ENCODE measurements at places on chromosomes 12 and 14. TPM values are rescaled to one million over a fixed set of nuclear protein-coding genes. Genes with fewer than 3 reads are reported as not detected.

KRT72 gene
- total RNA-seq, result not detected

CACNA2D4 gene
- 3.0 TPM for total RNA-seq

CFAP251 gene
- 0.61 TPM for total RNA-seq

PPP1R3E gene
- 15.3 TPM for total RNA-seq

CFAP73 gene
- not detected for total RNA-seq

PLEKHH1 gene
- 6.5 TPM for total RNA-seq

C14orf132 gene
- 4.4 TPM for total RNA-seq

PRR4 gene
- 0.83 TPM for total RNA-seq

ISM2 gene
- not detected for total RNA-seq

SERPINA4 gene
- not detected for total RNA-seq

NOVA1 gene
- 3.7 TPM for total RNA-seq

HOXC11 gene
- not detected for total RNA-seq

FITM1 gene
- total RNA-seq, result 87.4 TPM

AJUBA gene
- total RNA-seq, result 5.7 TPM

Measured in right cardiac atrium (tissue), 5 donors.